ENCODE measurements at places on chromosomes 6 and 20.

DNA sequence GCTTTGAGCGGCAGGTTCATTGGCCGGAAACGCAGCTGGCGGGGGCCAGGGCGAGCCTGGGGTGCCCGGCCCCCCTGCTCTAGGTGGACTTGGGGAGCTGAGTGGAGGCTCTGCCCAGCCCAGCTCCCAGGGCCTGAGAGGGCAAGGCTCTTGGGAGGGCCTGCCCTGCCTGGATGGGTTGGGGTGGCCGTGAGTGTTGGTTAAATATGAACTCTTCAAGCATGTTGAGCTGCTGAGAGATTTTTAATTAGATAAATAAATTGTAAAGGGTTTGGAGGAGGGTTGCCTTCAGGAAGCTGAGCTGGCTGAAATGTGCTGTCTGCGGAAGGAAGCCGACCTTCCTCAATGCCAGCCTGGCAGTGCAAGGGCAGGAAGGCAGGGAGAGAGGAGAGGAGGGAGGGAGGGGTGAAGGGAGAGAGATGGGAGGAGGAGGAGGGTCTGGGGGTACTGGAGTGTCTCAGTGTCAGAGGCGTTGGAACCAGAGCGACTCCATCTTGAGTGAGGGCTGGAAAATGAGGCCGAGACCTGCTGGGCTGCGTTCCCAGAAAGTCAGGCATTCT, 39.4 kb upstream of the PMEPA1 start:
- DNase-seq: no peak

GRCh38 chr6:107665382-107665781, 158.7 kb downstream of the SCML4 start:
- no peak for DNase-seq

GRCh38 chr6:37675606-37676005, 22.1 kb downstream of the MDGA1 start:
- DNase-seq: no peak

DNA sequence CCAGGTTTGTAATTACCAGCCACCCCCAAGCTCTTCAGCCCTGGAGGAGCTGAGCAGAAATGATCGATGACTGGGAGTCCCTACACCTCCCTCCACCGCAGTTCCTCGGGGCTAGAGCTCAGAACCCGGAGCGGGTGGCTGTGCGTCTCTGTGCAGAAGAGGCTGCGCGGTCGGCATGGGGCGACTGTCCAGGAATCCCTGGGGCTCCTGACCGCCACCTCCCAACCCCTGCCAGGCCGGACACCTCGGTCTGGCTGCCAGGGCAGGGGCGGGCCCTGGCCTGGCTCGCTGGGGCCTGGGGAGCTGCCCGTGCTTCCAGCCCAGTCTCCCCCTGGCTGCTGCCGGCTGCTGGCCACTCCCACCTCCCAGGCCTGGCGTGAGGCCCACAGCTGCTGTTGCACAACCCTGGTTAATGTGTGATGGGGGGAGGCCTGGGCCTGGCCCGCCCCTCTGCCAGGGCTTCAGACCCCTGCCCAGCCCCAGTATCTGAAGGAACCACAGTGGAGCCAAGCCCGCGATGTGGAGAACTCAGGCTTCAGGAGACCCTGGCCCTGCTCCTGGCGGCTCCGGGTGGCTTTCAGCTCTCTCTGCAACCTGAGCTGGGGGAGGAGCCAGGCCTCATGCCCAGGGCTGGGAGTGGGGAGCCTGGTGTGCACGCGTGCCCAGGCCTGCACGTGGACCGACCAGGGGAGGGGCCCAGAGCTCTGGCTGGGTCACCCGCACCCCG, 1.2 kb downstream of the SLC2A4RG start:
- DNase-seq: peak; percentile 35

DNA sequence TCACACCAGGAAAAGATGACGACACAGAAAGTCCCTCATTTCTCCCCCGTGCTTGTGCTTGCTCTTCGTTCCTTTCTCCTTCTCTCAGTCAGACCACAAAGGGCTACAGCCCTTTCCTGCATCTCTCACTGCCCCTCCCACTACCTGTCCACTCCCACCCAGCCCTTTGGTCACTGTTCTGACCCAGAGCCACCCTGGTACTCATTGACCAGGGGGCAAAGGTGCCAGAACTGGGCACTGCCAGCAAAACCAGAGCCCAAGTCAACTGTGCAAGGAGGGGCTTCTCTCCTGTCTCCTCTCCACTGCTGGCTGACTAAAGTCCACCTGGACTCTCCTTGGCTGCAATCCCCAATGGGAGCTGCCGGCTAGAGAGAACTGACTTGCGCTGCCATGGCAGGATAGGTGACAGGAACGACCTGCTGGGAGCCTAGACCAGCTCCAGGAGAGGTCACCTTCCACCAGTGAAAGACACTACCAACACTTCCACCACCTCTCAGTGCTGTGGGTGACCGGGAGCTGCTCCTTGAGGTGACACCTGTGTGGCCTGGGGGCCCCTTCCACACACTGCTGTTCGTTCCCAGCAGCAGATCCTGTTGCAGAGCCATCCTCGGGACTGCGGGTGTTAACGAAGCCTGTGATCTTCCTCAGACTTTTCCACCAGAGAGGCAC, 32.8 kb downstream of the KCNK17 start:
- DNase-seq: no peak

DNA sequence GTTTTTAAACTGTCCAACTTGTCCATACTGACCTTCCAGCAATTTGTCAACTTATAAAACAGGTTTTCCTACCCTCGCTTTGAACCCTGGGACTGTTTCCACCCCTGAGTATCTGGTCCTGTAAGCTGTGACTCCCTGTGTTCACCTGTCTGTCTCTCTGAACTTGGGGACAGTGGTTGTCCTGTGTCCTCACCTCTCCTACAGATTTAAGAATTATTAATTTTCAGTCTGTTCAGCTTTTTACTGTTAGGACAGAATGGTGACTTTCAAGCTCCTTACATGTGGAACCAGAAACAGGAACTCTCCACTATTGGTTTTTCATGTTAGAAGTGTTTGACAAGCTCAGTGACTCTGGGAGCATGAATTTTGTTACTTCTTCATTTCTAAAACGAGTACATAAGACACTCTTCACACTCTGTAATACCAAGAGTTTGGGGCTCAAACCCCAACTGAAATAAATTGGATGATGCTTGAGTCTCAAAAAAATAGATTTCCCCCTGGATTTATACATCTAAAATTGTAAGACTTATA, 713.9 kb downstream of the COL12A1 start:
- no peak for DNase-seq

- DNase-seq: no peak
Observed at GRCh38 chr6:24358219-24358821, 461 bp upstream of the DCDC2 start.

DNA sequence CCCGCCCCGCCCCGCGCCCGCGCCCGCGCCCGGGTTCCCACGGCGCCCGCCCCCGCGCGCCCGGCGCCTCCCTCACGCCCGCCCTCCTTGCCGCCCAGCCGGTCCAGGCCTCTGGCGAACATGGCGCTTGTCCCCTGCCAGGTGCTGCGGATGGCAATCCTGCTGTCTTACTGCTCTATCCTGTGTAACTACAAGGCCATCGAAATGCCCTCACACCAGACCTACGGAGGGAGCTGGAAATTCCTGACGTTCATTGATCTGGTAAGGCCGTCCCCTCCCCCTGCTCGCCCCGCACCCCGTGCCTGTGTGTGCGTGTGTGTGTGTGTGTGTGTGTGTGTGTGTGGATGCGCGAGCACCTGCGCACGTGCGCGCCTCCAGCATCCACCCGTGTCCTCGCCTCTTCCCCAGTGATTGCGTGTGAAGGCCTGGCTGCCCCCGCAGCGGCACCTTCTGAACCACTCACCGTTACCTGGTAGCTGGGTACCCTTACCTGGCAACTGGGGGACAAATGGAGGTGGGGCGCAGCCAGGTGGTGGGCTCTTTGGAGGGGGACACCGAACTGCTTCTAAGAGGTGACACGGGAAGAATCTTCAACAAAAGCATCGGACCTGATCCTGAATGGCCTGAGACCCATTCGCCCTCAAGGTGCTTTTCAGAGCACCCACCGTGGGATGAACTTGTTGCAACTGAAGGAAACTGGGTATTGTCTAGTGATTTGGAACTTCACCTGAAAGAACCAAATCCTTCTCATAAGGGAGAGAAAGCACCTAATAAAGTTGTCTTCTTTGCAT, at the start of gene AIG1:
AIG1 (plus strand) TSS at position 84 of the 791 bp plus-strand sequence; CDS start at position 121, 37 bp downstream.
- DNase-seq: peak; percentile 53

GRCh38 chr6:34697904-34698559, 1.5 kb upstream of the ILRUN start:
- DNase-seq: no peak

- no peak for DNase-seq
Observed at GRCh38 chr6:22656706-22657351, 87.5 kb downstream of the HDGFL1 start.

DNA sequence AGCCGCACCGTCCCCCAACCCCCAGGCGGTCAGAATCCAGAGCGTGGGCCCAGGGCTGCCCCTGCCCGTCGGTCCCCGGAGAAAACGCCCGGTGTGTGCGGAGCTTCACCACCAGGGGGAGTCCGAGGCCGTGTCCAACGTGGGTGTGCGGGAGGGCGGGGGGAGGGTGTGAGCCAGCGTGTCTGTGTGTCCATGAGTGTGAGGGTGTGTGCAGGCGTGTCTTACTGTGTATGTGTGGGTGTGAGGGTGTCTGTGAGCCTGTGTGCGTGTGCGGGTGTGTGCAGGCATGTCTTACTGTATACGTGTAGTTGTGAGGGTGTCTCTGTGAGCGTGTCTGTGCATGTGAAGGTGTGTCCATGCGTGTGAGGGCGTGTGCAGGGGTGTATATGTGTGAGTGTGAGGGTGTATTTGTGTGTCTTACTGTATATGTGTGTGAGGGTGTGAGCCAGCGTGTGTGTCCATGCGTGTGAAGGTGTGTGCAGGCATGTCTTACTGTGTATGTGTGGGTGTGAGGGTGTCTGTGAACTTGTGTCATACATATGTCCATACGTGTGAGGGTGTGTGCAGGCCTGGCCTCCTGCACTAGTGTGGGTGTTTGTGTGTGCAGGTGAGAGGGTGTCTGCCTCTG, 24.6 kb upstream of the GATA5 start:
- DNase-seq: peak; percentile 7

GRCh38 chr20:62776035-62776691, 20.1 kb upstream of the MRGBP start:
- DNase-seq: no peak

DNA sequence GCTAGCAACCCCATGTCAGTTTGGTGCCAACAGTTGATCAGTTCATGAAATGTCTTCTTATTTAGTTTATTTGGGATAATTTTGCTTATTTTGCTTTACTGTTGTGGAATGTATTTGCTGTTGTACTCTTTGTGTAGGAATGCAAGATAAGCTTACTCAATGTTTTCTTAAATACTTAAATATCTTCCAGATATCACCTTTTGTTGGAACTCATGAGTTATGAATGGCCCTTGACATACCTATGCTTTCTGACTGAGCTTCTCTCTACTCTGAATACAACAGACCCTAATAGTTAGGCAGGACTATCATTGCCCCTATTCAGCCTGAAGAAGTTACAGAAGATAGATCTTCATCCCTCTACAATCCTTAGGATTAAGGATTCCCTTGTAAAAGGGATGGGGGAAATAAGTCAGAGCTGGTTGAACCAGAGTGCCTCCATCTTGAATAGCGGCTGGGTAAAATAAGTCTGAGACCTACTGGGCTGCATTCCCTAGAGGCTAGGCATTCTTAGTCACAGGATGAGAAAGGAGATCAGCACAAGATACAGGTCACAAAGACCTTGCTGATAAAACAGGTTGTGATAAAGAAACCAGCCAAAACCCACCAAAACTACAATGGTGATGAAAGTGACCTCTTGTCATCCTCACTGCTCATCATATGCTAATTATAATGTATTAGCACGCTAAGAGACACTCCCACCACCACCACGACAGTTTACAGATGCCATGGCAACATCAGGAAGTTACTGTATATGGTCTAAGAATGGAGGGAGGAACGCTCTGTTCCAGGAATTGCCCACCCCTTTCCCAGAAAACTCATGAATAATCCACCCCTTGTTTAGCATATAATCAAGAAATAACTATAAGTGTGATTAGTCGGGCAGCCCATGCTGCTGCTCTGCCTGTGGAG, 196.9 kb downstream of the AKAP7 start:
- DNase-seq: no peak

DNA sequence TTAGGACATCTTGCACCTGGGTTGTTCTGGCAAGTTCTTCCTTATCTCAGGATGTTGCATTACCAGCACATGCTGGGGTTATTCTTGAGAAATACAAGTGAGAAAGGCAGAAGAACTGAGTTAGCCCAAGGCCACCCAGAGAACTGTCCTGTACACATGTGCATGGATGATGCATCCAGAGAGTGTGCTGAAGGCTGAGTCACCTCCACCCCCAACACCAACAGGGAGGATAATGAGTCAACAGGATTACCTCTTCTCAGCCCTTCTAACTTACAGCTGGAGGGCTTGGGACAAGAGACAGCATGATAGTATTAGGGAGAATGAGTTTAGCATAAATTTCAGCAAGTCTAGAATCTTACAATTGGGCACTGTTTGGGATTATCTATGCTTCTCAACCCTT, 8.5 kb downstream of the SCGN start:
- DNase-seq: no peak

- peak; percentile 81 for DNase-seq
Observed at GRCh38 chr20:50335105-50335504, 144.5 kb downstream of the CEBPB start.

GRCh38 chr6:45115696-45116095, 212.4 kb upstream of the RUNX2 start:
- no peak for DNase-seq

GRCh38 chr6:55379895-55380294, 52.6 kb downstream of the GFRAL start:
- DNase-seq: no peak

- no peak for DNase-seq
Observed at GRCh38 chr6:122059918-122060317, 339.5 kb upstream of the HSF2 start.

DNA sequence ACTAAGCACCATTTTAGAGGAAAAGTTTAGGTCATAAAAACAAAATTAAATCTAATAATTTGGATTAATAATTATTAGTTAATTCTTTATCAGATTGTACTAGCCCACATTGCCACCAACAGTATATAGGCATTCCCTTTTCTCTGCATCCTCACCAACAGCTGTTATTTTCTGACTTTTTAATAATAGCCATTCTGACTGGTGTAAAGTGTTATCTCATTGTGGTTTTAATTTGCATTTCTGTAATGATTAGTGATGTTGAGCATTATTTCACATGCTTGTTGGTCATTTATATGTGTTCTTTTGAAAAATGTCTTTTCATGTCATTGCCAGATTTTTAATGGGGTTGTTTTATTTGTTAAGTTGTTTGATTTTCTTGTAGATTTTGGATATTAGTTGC, 319.1 kb upstream of the SYNCRIP start:
- DNase-seq: no peak

- no peak for DNase-seq
Observed at GRCh38 chr6:138410972-138411880, 7.2 kb downstream of the HEBP2 start.

DNA sequence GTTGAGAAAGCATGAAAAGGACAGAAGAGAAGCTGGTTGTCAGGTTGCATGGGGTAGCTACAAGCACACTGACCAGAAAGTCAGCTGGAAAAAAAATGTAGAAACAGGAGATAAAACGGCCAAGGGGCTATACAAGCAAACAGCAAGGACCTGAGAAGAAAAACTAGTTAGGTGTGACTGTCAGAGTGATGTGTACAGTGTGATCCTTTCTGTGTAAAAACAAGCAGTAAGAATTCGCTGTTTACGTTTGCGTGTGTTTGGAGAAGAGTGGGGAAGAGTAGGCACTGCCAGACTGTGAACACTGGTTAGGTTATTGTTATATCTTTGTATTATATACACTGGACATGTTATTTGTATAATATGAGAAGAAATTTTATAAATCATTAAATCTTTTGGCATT, 28.1 kb downstream of the PTPN1 start:
- no peak for DNase-seq

- DNase-seq: no peak
Observed at GRCh38 chr6:107319906-107320530, 139.3 kb downstream of the PDSS2 start.

All from DMS153 (cell line).